Right atrium auricular region (tissue), 2 donors: ENCODE measurements at places on chromosomes 5 and 9.

DNA sequence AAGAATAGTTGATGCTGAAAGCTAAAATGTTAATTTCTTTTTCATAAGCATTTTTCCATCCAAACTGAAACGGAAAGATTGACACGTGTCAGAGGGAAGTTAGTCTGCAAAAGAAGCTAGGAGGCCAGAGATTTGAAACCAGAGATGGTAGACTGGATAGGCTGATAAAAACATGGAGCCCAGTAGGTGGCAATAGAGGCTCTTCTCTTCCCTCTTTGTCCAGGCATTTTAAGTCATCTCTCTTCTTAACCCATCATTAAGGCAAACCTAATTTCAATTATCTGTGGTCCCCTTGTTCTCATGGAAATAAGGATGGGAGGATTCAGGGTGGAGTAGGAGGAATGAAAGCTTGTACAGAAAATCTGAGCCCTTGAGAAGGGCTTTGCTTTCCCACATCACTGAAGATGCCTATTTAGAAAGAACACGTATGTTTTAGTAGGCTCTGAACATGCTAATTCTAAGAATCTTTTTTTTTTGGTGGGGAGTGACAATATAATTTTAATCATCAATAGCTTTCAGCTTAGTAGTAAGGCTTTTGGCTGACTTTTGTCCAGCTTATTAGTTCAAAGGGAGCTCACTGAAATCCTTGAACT is 66.6 kb downstream of the ZNF474 start:
- no peak for DNase-seq

- no peak for DNase-seq
Observed at GRCh38 chr9:137552022-137552768, 516 bp downstream of the MRPL41 start.

DNA sequence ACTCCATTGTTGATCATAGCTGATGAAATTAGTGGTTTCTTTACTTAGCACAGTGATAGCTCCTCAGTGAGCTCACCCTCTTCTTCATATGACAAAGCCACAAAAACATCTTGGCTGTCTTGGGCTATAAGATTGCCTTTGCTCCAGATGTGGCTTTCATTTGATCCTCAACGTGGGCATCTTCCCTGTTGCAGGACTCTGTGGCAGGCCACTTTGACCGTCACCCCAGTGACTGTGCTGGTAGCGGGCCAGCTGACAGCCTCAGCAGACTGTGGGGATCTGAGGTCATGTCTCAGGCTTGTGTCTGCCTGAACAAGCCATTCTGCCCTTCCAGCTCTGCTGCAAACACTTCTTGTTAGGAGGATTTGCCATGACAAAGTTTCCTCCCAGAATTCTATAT is 422.2 kb downstream of the NR2F1-AS1 start:
- DNase-seq = no peak

DNA sequence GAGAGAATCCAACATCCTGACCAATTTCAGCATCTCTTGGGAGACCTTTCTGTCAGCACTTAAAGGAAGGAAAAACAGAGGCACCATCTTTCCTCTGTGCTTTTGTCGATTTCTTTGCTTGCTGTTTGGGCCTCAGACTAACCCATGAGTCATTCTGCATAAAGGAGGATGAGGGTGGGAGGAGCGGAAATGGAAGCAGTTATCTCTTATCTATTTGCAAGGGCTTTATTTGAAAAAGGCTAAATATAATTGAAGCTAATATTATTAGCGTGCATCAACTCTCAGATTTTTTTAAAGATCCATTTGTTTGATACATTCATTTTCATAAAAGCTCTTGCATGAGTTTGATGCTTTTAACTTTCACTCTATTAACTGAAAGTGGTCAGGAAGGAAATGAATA is 72.9 kb downstream of the ZNF622 start:
- no peak for DNase-seq

DNA sequence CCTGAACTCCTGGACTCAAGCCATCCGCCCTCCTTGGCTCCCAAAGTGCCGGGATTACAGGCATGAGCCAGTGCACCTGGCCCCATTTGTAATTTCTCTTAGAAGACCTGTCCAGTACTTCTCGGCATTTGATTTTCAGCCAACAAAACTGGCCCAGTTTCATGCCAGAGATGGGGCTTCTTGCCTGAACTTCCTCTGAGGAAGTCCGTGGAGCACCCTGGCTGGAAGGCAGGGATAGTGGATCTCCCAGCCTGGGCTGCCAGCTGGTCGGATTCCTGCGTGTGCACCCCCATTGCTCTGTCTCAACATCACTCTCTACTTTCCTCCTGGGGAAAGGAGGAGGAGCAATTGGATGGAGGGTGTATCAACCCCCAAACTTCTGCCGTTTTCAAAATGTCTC is 39.0 kb downstream of the FAM78A start:
- no peak for DNase-seq

DNA sequence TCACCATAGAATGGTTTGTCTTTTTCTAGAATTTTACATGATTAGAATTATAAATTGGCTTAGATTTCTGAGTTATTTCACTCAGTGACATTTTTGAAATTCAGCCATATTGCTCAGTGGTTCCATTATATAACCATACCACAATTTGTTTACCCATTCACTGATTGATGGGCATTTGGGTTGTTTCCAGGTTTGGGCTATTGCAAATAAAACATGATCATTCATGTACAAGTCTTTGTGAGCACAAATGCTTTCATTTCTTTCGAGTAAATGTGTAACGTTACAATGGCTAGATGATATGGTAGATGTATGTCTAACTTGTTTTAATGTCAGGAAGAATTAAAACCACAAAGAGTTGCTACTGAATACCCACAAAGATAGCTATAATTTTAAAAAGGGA is 279.9 kb upstream of the TARS1 start:
- DNase-seq = no peak

DNA sequence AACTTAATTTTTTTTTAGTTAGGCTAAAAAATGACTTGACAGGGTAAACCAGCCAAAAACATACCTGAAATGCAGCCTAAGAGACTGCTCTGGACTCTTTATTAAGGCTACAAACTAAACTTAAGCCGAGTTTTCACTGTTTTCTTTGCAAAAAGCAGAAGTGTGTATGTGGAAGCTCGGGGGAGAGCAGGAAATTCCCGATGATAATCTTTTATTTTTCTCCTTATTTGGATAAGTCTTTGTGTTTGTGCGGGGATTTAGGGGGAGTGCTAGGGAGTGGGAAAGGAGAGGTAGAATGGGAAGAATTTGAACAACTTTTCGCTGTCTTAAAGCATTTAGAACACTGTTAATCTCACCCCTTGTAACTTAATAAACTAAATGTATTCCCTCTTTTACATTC is 30.7 kb upstream of the GPR21 start:
- DNase-seq = no peak

DNA sequence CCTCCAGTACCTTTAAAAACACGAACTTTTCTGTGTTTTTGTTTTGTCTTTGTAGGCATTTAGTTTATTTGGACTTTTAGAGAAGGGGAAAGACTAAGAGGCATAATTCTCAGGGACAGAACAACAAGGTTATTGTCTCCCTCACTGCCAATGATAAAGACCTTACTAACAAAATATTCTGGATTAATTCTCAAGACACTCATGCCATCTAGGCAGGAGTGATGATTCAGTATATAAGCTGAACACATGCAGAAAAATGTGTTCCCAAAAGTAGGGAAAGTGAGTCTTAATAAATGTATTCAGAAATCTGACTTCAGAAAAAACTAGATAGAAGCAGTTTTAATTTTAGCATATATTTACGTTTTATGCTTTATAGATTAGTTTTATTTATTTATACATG is 17.4 kb upstream of the ASPN start:
- no peak for DNase-seq

GRCh38 chr9:121156263-121156731 is 45.4 kb downstream of the RAB14 start:
- no peak for DNase-seq

DNA sequence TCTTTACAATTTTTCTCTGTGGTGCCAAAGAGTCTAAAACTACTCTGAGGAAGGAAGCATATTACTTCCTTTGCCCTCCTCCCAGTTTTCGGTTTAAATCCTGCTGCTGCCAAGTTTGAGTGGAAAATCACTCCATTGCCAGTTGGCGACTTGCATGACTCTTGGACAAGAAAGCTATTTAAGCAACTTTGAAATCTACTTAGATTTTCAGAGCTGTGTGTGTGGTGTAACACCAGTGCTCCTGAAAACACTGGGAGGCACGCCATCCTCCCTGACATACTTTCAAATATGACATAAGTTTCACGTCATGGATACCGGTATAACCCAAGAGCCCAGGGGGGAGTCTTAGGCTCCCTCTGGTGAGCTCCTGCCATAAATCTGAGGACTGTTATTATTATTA is 83.5 kb upstream of the RIOK2 start:
- DNase-seq = peak; percentile 78

DNA sequence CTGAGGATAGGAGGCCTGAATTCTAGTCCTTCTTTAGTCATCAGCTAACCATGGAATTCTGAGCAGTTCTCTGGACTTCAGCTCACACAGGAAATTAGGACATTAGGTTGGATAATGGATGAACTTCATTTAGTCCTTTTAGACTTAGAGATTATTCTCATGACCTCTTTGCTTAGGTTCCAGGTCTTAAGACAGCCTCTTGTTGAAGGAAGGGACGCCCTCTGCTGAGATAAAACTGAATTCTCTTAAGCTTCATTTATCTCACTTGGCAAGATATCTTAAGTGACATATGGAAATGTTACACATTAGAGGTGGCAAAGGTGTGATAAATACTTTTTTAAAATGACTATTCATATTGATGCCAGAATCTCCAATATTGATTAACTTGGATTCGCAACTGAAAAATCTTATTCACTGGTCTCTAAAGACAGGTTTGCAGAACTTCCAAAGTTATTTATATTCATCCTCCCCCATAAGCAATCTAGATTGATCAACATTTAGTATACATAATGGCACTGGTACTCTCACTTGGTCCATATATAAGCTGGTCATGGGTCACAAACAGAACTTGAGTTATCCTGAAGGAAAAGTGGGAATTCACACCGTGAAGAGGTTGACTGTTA is 16.9 kb upstream of the ZNF366 start:
- no peak for DNase-seq

GRCh38 chr5:151947931-151948608 is 23.4 kb upstream of the GLRA1 start:
- DNase-seq = no peak

- no peak for DNase-seq
Observed at GRCh38 chr5:87081511-87082372, 185.9 kb upstream of the RASA1 start.

GRCh38 chr9:4740388-4740637 is 689 bp downstream of the AK3 start:
- DNase-seq = no peak

- no peak for DNase-seq
Observed at GRCh38 chr9:116308076-116308475, 154.5 kb downstream of the PAPPA start.
